ENCODE measurements at places on chromosomes 1 and 21.

DNA sequence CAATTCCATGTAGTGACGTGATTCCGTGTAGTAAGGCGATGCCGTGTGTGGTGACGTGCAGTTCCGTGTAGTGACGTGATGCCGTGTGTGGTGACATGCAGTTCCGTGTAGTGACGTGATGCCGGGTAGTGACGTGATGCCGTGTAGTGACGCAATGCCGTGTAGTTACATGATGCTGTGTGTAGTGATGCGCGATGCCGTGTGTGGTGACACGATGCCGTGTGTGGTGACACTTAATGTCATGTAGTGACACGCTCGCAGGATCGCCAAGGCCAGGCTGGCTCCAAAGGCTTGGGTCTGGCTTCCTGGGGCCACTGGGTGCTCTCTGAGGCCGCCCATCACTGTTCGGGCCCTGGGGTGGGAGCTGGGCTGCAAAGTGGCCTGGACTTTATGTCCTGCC is 14.2 kb downstream of the COL18A1 start:
- DNase-seq = no peak

DNA sequence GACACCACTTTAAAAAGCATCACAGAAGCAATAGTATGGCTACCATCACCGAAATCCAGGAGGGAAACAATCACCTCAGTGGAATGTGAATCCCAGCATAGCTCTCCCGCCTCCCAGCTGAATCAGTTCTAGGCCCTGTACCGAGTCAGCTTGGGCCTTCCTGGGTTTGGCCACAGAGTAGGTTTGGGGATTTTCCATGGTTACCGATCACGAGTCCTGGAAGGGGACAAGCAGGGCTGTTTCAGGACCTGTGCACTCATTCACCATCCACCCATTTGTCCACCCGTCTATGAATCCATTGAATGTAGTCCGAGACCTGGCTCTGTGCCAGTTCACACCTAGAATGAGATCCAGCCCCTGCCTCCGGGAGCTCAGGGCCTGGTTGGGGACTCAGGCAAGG is 94.2 kb downstream of the ARHGEF10L start:
- no peak for DNase-seq

- DNase-seq = no peak
Measured at GRCh38 chr1:41983451-41983850, 64.7 kb upstream of the HIVEP3 start.

DNA sequence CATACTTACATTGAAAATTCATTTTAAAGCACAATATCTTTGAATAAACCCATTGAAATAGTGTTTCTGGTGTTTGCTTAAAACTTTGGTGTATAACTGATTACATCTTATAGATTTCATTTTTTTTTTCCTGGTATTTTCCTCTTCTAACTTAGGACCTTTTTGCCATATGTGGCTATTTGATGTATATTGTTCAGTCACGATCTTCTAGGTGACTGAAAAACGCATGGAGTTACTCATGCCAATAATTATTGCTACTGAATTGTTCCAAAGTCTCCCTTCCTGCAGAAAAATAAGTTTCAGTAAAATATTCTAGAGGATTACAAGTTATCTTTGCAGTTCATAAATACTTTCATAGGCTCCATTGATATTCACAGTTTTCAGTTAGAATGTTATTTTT is 22.9 kb upstream of the C1orf105 start:
- no peak for DNase-seq

GRCh38 chr21:43734131-43734927 is 15.4 kb downstream of the PDXK start:
- peak; percentile 30 for DNase-seq

DNA sequence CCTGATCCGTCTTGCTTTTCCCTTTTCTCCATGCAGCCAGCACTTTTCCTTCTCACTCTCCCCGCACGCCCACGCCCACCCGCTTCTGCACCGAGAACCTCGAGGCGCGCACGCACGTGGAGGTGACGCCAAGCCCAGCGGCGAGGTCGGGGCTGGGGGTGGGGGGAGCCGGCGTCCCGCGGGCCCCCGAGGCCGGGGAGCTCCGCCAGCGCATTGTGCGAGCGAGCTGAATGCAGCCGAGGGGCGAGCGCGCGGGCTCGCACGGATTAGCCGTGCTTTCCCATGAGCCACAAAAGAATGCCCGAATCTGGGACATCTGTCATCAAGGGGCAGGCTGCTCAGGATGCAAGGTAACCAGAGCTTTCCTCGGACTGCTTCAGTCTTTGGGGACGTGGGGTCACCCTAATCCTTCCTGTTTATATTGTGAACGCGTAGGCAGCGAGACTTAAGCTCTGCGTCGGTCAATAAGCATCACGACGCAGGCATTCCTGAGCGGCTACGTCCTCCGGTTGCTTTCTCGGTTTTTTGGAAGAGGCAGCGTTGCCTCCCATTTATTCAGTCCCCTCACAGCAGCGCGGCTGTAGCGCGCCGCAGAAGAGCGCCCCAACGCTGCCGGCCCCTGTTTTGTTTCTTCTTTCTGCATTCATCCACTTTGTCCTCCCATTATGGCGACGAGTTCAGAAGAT is 67.3 kb upstream of the AKT3 start:
- DNase-seq = no peak

DNA sequence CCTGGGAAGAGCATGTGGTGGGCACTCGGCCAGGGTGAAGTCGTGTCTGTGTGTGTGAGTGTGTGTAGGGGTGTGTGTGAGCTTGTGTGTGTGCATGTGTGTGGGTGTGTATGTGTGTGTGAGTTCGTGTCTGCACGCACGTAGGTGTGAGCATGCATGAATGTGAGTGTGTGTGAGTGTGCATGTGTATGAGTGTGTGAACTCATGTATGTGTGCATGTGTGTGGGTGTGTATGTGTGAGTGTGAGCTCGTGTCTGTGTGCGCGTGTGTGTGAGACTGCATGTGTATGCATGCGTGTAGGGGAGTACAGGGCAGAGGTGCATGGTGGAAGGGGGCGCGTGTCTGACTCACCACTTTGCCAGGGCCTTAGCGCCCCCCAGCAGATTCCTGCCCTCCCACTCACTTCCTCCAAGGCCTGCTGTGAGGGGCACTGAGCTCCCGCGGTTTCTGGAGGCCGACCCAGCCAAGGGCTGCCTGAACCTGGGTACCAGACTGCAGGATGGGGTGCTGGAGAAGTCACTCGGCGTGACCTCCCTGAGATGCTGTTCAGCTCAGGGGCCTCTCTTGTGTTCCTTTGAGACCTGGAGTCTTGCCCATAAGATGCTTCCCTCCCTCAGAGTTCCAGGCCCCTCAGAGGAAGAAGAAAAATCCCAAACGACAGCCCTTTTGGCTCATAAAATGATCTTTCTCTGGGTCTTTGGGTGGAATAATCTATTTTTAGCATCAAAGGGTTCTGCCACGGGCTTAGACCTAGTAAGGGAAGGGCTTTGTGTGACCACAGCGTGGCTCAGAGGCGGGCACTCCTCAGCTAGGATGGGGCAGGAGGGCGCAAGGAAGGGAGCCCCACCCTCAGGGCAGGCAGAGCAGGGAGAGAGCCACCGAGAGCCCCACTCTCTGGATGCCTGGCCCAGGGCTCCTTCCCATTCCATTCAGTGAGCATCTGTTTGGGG is 41.1 kb upstream of the RUNX3 start:
- DNase-seq = no peak

DNA sequence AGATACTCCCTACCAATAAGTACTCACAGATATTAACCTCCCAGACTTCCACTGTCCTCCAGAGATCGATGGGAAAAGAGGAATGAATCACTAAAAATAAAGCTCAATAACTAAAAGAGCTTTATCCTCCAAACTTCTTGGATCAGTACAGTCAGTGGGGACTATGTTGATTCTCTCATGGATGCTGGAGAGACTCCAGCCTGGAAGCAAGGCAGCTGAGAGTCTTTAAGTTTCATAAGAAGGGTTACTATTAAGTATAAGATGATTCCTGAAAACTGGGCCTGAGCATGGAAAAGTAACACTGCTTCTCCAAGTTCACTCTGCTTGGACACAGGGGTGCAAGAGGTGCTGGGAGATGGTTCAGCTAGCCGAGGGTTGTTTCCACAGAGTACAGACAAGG is 6.2 kb upstream of the DDR2 start:
- DNase-seq = no peak

GRCh38 chr1:234469376-234469775 is 9.6 kb downstream of the TARBP1 start:
- no peak for DNase-seq

GRCh38 chr1:8397511-8397910 is 79.6 kb downstream of the SLC45A1 start:
- DNase-seq = no peak

GRCh38 chr1:109792056-109792831 is 28.5 kb upstream of the EPS8L3 start:
- DNase-seq = no peak

- no peak for DNase-seq
Measured at GRCh38 chr1:238384381-238384780, 493.7 kb upstream of the ZP4 start.

DNA sequence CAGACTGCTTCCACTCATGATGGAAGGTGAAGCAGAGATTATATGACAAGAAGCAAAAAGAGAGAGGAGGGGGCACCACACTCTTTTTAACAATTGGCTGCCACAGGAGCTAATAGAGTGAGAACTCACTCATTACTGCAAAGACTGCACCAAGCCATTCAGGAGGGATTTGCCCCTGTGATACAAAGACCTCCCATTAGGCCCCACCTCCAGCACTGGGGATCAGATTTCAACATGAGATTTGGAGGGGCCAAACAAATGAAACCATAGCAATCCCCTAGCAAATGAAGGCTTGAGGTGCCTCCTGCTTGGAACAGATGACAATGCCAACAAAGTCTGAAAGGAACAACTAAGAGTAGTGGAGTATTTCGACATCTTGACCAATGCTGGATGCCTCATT is 122.5 kb upstream of the COA6 start:
- DNase-seq = no peak

GRCh38 chr1:241272828-241273227 is 84.2 kb downstream of the RGS7 start:
- no peak for DNase-seq

GRCh38 chr1:204326771-204327300 is 32.9 kb downstream of the PLEKHA6 start:
- DNase-seq = no peak

GRCh38 chr1:94527447-94528031 is 14.0 kb downstream of the F3 start:
- no peak for DNase-seq

DNA sequence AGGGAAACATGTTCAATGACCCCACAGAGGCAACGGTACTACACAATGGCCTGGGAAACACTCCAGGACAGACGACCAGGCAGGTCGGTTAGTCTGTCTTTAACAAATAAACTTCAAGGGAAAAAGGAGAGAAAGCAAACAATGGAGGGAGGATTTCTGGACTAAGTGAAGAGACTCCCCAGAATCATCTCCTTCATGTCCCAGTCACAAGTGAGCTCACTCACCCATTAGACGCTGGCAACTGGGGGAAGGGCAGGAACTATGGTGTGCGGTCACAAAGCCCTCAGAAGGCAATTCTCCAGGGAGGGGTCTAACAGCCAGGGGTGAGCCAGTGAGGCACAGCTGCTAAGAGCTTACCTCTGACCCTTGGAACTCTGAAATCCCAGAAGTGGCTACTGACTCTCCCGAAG is 55.7 kb upstream of the NADK start:
- DNase-seq = no peak

DNA sequence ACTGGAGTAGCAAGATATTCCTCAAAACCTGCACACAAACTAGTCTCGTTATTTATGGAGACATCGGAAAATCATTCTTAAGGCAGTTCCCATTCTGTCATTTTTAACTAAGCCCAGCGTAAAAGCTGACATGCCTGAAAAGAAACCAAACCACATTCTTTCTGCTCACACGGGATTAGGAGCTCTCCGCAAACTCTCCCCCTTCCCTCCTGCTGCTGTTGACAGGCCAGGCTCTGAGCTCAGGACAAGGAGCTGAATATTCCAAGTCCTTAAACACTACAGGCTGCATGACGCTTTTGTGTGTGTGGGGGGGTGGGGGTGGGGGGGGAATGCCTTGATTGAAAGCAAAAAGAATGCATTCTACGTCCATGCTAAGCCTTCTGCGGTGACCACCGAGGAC is 5.2 kb downstream of the OLIG1 start:
- no peak for DNase-seq

GRCh38 chr1:52659356-52659755 is 26.4 kb downstream of the SHISAL2A start:
- DNase-seq = no peak

- DNase-seq = no peak
Measured at GRCh38 chr1:231214918-231215680, 25.9 kb upstream of the GNPAT start.

DNA sequence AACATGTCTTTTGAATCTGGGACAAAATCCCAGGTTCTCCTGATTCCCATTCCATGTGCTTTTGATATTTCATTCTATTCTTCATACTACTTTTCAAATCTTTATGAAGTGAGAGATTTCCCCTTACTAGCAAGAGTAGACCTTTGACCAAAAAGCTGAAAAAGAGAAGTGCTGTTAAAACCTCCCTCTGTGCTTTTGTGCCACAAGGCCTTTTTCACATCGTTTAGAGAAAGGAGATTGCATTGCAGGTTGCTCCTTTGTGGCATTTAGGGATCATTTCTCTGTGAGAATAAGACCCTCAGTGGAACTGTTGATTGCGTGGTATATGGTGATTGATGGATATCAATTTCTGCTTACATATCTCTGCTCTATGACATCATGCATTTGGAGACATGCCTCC is 148.8 kb downstream of the TGFB2 start:
- DNase-seq = no peak

DNA sequence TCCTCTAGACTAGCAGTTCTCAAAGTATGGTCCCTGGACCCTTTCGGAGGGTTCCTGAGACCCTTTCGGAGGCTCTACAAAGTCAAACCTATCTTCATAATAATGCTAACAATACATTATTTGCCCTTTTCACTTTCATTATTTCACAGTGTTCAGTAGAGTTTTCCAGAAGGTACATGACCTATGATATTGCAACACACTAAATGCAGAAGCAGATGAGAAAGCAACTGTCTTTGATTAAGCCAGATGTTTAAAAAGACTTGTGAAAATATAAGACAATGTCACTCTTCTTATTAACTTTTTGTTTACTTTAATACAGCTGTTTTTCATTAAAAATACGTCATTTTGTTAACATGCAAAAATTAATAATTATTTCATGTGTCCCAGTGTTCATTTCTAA is 5.8 kb downstream of the KCNJ10 start:
- DNase-seq = no peak

DNA sequence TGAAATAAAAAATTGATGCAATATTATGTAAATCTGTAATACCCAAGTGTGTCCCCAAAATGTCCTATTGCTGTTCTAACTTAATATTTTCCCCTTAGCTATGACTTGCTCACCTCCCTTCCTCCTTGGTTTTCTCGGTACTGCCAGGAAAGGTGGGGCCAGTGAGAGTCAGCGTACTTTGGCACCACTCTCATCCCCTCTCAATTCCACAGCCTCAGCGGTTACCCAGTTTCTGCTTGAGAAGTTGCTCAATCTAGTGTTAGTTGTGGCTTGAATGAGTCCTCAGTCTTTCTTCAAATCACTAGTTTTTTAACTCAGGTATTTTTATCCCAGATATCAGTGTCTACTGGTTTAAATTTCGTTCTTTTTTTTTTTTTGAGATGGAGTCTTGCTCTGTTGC is 32.3 kb downstream of the BCAS2 start:
- no peak for DNase-seq

DNA sequence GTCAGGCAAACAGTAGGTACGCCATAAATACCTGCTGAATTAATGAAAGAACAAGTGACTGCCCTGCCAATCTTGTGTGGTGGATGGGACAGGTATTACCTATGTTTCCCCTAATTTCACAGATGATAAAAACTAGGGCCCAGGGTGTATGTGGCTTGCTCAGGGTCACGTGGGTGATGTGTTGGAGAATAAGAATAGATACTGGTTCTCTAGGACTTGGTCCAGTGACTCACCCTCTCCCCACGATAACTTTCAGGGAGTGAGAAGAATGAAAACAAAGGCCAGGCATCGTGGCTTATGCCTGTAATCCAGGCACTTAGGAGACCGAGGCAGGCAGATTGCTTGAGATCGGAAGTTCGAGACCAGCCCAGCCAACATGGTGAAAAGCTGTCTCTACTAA is 26.7 kb downstream of the SLC26A9 start:
- DNase-seq = no peak

Data from T follicular helper cell (primary cell).